ENCODE measurements at places on chromosomes 7 and 10.
A peak's percentile ranks its signal among the peaks of the same experiment; 100 is the strongest.

- DNase-seq = no peak
Measured at GRCh38 chr10:24128066-24128730, 80.7 kb upstream of the KIAA1217 start.

DNA sequence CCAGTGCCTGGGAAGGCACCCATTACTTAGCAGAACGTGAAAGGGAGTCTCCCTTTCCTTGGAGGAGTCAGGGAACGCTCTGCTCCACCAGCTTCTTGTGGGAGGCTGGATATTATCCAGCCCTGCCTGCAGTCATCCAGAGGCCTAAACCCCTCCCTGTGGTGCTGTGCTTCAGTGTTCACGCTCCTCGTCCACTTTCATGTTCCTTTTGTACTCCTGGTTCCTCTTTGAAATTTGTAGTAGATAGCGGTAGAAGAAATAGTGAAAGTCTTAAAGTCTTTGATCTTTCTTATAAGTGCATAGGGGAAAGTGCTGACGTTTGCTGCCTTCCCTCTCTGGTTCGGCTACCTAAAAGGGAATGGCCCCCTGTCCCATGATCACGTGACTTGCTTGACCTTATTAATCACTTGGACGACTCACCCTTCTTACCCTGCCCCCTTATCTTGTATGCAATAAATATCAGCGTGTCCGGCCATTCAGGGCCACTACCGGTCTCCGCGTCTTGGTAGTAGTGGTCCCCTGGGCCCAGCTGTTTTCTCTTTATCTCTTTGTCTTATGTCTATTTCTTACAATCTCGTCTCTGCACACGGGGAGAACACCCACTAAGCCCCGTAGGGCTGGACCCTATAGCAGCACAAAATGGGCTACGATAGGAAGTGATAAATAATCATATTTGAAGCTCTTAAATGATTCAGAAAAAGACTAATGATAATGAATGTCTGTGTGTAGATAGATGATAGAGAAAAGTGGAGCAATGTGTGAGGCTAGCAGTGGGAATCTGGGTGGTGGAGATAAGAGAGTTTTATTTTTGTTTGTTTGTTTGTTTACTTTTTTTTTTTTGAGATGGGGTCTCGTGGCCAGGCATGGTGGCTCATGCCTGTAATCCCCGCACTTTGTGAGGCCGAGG, 5.8 kb upstream of the ESYT2 start:
- DNase-seq = no peak

GRCh38 chr7:94621120-94621519, 34.8 kb downstream of the SGCE start:
- DNase-seq = no peak

DNA sequence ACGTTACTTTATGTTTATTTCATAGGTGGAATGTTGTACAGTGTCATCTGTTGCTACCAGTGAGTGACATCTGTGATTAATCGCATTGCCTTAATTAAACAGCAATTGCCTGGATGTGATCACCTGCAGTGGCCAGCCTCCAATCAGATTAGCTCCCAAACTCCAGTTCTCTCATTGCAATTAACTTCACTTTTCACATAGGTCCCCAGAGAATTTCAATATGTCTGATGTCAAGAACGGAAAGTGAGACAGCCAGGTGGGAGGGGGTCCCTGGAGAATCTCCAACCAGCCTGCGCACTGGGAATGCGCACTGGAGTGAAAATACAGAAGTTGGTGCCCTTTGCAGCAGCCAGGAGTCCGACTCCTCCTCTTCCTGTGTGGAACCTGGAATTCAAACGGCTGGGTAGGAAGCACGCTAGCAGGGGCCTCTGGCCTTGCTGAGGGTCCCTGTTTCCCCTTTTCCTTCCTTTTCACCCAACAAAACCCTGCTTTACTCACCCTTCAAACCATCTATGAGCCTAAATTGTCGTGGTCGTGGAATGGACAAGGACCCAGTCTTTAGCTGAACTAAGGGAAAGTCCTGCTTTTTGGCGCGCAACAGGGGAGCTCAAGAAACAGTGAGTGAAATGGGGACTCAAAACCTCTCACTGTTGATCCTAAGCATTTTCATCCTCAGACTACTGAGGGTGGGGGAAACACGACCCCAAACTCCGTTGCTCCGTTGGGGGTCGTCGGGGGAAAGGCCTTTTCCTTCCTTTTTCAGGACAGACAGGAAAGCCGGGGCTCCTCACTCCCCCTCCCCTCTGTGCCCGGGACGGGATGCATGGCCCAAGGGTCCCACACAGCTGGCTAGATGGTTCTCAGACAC, 1355.5 kb upstream of the LRRTM3 start:
- no peak for DNase-seq

GRCh38 chr7:139108266-139109187, 993 bp downstream of the ZC3HAV1 start:
- peak; percentile 72 for DNase-seq

- DNase-seq = no peak
Measured at GRCh38 chr7:20408467-20408826, 77.7 kb downstream of the ITGB8 start.

DNA sequence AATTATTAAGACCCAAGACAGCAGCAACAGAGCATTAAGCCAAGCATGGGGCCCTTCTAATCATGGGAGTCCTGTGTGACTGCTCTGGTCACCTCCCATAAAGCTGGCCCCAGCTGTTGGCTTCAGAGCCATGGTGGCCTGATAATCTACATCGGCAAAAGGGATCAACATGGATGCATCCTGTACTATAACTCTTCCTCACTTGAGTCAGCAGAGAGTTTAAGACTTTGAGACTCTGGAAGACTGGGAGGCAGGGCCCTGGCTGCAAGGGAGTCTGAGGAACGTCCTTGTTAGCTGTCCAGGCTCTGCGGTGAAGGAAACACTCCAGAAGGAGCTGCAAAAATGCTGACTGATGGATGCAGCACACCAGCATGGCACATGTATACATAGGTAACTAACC, 95.0 kb upstream of the KIAA1217 start:
- no peak for DNase-seq

DNA sequence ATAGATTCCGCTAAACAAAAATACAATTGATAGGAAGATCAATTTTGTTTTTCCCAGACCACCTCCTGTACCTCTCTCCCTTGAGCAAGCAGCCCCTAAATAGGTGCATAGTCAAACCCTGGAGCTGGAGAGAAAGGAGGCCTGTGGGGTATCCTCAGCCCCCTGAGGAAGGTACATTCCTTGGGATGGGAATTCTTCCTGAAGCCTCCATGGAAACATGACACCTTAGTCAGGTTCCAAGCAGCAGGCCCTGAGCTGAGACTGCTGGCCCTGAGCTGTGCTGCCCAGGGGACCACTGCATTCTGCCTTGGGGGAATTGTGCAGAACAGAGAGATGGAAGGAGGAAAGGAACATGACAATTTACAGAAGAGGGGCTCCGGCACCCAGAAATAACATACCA, 7.4 kb downstream of the HNRNPF start:
- no peak for DNase-seq

- DNase-seq = no peak
Measured at GRCh38 chr10:70494966-70495365, 16.4 kb downstream of the PALD1 start.

DNA sequence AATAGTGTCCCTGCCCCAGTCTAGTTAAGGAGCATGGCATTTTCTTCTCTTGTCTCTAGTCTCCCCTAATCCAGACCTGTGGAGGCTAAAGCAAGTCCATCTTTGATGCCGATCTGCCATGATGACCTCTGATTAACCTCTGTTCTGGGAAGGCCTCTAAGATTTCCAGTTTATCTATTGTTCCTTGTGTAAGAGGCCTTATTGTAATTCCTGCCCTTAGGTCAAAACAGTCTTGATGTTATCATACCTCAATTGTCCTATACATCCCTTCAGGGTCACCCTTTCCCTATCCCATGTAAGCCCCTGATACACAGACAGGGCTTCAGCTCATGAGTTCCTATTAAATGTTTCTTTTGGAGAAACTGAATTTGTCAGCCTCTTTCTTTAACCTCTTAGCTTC, 4.9 kb upstream of the ZMIZ2 start:
- no peak for DNase-seq

- no peak for DNase-seq
Measured at GRCh38 chr10:62817766-62818425, 1.7 kb upstream of the EGR2 start.

GRCh38 chr7:83427884-83428283, 221.1 kb downstream of the SEMA3E start:
- DNase-seq = no peak

- DNase-seq = no peak
Measured at GRCh38 chr10:1492641-1493040, 244.7 kb downstream of the ADARB2 start.

DNA sequence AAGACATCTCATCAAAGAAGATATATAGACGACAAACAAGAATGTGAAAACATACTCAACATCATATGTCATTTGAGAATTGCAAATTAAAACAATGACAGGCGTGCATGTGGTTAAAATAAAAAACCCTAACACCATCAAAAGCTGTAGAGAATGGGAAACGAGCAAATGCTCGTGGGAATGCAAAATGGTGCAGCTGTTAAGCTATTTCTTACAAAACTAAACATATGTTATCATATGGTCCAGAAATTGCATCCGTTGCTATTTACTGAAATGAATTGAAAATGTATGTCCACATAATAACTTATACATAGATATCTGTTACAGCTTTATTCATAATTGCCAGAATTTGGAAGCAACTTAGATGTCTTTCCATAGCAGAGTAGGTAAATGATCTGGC, 574.4 kb downstream of the TNS3 start:
- DNase-seq = no peak

DNA sequence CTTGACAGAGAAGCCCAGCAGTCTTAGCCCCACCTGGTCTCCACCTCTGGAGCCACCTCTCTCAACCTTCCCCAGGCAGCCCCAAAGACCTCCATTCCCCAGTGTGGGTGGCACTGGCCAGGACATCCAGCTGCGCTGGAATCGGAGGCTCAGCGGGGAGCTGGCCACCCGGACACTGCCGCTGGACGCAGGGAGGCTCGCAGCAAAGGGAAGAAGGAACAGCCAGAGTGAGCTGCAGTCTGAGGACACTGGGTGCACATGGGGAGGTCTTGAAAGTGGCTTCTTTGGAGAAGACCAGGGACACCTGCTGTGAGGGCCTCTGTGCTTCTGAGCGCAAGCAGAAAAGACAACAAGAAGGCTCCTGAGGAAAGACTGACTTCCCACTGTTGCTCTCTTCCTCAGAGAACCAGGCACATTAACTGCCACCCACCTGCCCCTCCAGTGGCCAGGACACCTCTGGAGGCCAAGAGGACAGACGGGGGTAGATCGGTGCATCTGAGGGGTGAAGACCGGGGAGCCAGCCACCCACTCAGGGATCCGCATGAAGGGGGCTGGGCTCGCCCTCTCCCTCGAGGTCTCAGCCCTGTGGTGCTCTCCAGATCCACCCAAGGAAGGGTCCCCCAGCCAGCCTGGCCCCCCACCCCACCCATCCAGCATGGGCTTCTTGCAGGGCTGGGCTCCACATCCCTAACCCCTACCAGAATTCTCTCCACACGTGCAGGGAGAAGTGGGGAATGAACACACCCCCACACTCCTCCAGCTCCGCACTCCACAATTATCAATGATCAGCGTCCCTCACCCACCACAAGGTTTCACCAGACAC, 1.8 kb downstream of the CAMK2B start:
- DNase-seq = no peak

DNA sequence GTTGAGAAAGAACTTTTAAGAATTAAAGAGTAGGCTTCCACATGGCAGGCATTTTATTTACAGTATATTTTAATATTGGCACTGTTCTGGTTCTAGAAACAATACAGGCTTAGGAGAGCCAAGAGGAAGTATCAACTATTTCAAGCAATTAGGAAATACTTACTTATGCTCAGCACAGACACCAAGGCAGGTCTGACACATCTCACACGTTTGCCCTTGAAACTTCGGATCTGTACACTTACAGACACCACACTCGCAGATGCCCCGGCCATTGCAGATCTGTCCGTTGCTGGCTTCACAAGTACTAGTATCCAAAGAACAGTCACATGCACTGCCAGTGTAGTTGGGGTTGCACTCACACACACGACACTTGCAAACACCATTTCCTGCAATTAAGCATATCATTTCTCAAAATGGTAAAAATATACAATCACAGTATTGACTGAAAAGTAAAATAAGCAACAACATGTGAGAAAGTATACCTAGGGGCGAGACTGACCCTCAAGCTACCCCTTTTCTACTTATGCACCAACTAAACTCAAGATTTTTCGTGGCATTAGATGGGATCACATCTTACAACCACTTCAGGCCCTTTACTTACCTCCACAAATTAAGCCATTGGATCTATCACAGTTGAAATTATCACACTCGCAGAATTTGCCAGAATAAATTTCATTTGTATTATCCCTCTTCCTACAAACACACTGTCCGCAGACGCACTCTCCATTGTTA, 46.6 kb downstream of the ITGB1 start:
- no peak for DNase-seq

- no peak for DNase-seq
Measured at GRCh38 chr7:130949550-130949949, 215.5 kb upstream of the KLF14 start.

- no peak for DNase-seq
Measured at GRCh38 chr7:139855498-139856270, 26.6 kb downstream of the TBXAS1 start.

- no peak for DNase-seq
Measured at GRCh38 chr7:42103456-42103855, 133.6 kb downstream of the GLI3 start.

- no peak for DNase-seq
Measured at GRCh38 chr7:96093435-96093834, 228.5 kb downstream of the SLC25A13 start.

GRCh38 chr10:95982200-95982599, 61.2 kb upstream of the CCNJ start:
- no peak for DNase-seq

- DNase-seq = no peak
Measured at GRCh38 chr7:114508086-114508485, 93.5 kb downstream of the FOXP2 start.

GRCh38 chr7:94620703-94621118, 35.2 kb downstream of the SGCE start:
- DNase-seq = no peak

GRCh38 chr10:70541736-70542564, 60.6 kb downstream of the PRF1 start:
- no peak for DNase-seq

- DNase-seq = no peak
Measured at GRCh38 chr10:100827819-100828737, 82.7 kb downstream of the PAX2 start.

GRCh38 chr7:37201003-37201875, 247.4 kb downstream of the ELMO1 start:
- DNase-seq = peak; percentile 34

- DNase-seq = no peak
Measured at GRCh38 chr7:37440738-37441385, 7.8 kb downstream of the ELMO1 start.

DNA sequence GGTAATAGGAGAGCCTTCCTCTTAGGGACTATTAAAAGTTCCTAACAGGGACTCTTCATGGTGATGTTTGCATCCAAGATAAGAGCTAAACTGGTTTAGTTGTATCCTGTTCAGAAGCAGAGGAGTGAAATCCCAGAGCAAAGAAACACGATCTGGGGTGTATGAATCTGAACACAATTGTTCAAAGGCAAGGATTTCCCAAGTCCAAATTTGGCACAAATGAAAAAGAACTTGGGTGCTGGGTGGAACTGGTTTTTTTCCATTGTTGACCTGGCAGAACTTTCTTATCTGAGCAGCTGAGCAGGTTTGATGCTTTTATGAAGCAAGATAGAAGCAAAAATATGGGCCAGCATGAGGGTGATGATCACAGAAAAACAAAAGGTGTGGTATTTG, 6.0 kb downstream of the AGFG2 start:
- no peak for DNase-seq

GRCh38 chr10:6713120-6713519, 133.0 kb upstream of the PRKCQ start:
- DNase-seq = no peak
